CD4-positive, alpha-beta T cell treated with Interleukin-12 subunit alpha and Interleukin-12 subunit beta, for 1 hour (primary cell): ENCODE measurements at places on chromosomes 13 and 19.

DNA sequence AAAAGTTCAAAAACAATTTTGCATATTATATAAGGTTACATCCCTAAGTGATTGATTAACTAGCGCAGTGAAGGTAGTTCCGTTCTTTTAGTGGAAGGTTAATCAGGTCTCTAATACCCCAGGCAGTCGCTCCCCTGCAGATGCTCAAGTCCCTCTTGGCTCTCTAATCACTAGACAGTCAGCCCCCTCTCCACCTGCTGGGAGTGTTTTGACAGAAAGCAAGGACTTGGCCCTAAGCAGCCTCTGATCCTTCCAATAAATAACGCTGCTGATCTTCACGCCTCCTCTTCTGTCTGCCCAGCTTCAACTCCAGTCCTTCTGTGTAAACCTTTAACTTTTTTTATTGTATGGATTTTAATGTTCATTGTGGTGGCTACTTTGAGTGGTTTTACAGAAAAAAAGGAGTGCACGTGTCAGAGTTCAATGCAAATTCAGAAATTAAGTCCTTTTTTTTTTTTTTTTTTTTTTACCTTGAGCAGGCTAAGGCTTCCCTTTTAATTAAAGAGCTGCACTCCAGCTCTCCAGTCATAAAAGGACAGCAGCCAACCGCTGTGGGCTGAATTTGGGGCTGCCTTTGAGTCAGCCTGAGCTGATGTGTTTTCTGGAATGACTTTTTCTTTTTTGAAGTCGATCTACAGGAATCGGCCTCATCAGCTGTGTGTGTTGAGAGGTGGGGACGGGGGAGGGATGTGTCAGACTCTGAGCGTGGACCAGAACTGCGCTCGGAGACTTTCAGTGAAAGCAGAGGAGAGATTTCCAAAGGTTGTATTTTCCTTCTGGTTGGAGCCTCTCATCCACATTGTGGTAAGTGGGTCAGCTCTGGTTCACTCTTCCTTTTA lies 33.8 kb upstream of the MYO16 start:
- DNase-seq = no peak

DNA sequence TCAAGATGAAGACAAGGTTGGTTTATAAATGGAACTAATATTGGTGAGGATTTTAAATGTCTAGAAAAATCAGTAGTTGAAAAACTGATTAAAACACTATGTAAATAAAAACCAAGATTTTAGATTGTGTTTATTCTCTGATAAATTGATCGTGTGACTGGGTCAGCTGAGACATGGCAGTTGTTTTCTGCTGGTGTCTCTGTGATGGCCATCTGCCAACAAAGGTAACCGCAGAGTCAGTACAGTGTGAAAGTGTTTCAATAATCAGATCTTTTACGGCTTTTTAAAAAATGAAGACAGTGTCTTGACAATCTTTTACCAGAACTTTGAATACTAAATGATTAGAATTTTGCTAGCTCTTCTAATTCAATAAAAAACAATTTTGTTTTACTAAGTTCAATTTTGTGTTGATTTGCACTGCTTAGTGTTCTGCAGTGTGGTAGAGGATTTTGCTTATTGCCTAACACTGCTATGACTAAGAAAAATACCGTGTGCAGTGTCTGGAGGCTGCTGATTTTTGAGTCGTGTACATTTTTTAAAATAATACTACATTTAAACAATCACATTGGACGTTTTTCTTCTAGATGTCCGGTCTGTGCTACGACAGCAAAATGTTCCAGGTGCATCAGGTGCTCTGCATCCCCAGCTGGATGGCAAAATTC lies 32.7 kb upstream of the GPR183 start:
- peak; percentile 78 for DNase-seq

DNA sequence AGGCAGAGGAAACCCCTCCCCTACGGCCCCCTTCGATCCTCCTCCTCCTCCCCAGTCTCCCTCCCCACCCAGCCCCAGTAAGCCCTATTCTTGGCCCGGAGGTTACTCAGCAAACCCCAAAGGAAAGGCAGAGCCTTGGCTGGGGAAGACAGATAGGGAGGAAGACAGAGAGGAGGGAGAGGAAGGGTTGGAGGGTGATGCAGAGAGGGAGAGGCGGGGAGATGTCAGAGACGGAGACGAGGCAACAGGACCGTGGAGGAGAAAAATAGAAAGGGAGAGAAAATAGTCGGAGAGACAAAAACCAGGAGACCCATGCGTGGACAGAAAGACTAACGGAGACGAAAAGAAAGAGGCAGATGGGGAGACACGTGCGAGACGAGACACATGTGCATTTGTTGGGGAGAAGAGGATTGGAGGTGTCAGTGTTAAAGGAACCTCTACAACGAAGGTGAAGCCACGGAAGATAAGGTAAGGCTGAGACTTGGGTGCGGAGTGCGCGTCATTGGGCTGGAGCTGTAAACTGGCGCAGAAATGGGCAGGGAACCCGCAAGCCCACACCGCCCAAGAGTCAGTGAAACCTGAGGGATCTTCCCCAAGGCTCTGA lies 2.9 kb downstream of the TGFB1 start:
- no peak for DNase-seq

DNA sequence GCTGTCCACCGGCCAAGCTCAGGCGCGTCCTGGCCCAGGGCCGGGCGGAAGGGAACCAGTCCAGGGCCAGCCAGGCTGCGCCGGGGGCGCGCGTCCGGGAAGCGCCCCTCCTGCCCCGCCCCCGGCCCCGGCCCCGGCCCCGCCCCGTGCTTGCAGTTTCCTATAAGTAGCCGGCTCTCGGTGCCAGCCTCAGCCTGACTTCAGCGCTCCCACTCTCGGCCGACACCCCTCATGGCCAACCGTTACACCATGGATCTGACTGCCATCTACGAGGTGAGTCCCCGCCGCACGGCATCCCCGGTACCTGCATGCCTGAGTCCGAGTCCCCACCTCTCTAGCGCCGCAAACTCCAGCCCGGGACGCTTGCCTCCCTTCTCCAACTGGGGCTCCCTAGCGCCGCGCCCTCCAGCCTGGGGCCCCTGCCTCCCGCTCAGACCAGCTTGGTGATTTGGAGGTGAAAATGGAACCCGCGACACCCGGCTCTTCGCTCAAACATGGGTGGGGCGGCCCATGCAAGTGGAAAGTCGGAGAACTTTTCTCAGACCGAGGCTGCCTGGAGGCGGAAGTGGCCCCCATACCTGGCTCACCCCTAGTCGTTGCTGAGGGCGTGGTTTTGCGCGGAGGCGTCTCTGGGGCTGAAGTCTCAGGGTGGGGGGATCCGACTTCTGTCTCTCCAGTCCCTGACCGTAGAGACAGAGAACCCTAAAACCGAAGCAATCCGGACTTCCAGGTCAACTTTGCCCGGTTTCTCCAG lies at the start of gene ZFP36:
Gene ZFP36, plus strand, starts transcription at position 192 of the 754 bp plus-strand sequence. Its CDS starts 58 bp downstream, at position 250.
- DNase-seq = peak; percentile 94

GRCh38 chr13:39929583-39929982 lies 274.1 kb downstream of the COG6 start:
- DNase-seq = no peak

DNA sequence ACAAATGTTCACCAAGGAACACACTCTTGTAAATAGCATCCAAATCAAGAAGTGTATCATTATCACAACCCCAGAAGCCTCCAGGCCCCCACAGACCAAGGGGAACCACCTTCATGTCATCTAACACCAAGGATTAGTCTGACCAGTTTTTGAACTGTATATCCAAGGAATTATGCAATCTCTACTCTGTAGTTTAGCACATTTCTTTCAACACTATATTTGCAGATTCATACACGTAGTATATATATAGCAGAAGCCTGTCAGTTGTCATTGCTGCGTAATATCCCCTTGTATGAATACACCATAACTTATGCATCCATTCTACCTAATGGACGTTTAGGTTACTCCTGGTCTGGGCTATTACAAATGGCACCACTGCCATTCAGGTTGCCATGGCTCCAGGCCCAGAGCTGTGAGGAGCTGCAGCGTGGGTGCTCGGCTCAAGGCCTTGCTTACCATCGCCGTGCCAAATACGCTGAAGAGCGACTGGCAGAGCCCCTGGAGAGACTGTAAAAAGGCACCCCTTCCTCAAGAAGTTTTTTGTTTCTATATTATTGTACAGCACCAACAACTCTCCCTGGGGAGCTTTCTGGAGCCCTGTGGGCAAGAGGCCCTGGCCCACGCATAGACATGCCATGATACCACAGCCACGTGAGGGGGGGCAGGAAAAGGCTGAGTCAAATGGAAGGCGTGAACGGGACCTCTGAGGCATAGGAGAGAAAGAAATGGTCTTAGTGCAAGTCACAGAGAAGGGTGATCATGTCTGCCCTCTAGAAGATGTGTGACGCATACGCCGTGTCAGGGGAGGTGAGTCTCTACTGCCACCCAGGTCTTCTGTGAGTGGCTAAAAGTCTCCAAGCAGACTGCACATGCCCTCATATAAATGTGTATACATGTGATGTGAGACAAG lies 10.8 kb downstream of the LATS2 start:
- DNase-seq = no peak

DNA sequence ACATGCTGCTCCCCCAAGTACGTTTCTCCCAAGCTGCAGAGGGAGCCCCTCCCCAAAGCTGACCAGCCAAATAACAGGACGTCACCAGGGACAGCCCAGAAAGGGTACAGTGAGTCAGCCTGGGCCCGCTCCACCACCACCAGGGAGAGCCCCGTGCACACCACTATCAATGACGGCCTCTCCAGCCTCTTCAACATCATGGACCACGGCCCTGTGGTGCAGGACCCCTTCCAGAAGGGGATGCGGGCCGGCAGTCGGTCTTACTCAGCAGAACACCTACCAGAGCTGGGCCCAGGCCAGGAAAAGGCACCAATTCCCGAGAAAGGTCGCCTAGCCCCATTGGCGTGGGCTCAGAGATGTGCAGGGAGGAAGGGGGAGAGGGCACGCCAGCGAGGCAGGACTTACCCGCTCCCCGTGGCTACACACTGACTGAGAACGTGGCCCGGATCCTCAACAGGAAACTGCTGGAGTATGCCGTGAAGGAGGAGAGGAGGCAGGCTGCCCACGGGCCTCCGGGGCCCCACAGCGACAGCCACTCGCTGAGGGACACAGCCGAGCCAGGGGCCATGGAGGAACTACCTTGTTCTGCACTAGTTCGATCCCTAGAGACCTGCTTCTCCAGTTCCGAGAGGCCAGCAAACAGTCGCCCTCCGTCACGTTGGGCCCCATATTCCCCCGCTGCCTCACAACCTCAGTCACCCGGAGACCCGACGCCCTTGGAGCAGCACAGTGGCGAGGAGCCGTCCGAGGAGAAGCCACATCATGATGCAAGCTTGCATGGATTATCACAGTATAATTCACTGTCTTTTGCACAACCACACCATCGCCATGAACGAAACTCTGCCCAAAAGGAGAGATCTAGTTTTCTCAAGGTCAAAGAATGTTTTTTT lies 815.9 kb upstream of the KLHL1 start:
- no peak for DNase-seq

- peak; percentile 50 for DNase-seq
Measured at GRCh38 chr19:50427997-50428425, 4.7 kb upstream of the MYBPC2 start.

- DNase-seq = no peak
Measured at GRCh38 chr13:27968316-27969081, 616 bp downstream of the CDX2 start.

DNA sequence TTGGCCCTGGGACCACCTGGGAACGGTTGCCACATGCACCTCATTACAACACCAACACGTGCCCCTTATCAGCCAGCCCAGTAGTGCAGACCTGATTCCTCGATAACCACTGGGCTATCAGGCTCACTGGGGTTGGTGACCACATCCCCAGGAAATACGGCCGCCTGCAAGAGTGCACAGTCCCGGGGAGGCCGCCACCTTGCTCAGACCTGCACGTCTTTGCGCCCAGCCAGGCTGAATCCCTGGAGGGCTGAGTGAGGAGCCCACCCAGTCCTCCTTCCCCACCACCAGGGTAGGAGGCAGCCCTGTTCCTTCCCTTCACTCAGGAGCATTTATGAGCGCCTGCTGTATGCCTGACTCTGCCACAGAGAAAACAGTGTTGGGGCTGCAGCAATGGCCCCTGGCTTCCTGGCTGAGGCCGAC lies 67.8 kb downstream of the CEBPG start:
- DNase-seq = no peak

GRCh38 chr19:49056101-49056901 lies 1.2 kb downstream of the CGB7 start:
- DNase-seq = peak; percentile 51

DNA sequence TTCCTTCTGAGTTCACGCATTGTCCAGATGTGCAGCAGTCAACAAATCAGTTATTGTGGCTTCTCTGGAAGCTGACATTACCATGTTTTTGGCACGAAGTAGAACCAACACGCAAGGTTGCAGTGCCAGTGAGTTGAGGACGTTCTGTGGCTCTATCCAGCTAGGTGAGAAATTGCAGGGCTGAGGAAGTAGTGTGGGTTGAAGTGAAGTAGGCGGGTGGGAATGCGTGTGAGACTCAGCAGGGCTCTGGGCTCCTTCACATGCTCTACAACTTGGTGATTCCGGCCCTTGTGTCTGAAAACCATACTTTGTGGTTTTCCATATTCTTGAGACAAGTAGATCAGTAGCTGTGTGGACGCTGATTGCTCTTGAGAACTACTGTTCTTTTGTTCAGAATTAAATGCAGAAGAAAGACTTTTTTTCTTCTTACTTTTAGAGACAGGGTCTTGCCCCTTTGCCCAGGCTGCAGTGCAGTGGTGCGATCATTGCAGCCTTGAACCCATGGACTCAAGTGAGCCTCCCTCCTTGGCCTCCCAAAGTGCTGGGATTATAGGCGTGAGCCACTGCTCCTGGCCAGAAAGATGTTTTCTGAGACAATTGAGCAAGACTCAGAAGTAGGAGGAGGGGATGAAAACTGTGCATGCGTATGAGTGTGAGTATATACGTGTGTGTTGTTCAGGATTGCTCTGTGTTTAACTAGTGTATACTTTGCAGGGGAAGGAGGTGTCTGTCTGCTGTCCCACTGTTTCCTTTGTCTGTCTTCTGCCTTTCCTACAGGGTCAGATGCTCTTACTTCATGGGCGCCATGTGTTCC lies 46.2 kb downstream of the GATAD2A start:
- DNase-seq = peak; percentile 48

DNA sequence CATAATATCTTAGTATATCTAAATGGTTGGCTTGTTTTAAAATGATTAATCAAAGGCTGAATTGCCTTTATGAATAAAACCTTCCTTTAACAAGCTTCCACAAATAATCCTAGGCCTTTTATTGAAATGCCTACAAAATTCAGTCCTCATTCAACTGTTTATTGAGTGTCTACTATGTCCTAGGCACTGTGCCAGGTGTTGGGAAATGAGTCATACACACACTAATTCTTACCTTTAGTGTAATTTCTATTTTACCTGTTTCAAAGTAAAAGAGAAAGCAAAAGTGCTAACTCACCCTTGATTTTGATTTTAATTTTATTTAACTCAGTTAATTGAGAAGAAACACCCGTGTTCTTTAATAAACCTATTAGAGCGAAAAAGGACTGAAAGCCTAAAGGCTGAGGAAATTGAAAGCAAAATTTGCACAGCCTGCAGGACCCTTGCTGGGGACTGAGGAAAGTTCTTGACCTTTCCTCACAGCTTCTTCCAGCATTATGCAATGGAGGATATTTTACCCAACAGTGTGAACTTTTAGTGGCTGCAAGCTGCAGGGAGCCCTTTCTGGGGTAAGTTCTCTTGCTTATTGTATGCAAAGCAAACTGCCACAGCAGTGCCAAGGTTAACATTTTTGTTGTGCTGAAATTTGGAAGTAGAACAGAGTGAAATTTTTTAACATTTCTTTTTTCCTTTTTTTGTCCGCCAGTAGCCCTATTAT lies 83.1 kb downstream of the B3GLCT start:
- no peak for DNase-seq
